ENCODE measurements at places on chromosomes 4 and X.

GRCh38 chr4:155042014-155042413 is 166.4 kb upstream of the NPY2R start:
- DNase-seq, result no peak

DNA sequence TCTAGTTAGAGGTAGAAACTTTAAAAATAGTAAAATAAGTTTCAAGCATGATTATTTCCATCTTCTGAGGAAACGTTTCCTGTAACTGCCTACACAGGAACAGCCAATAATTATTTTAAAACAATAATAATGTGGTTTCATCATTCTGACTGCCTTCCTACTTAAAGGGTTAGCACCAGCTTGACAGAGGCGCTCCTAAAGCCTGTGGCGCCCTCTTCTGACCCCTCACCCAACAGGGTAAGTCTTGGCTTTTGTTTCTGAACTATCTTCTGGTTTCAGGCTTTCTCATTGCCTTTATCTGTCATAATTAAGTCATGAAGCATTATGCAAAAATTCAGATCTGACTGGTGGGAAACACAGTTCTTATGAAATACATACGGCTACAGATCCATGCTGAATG is 96.7 kb downstream of the ITM2A start:
- DNase-seq, result no peak

DNA sequence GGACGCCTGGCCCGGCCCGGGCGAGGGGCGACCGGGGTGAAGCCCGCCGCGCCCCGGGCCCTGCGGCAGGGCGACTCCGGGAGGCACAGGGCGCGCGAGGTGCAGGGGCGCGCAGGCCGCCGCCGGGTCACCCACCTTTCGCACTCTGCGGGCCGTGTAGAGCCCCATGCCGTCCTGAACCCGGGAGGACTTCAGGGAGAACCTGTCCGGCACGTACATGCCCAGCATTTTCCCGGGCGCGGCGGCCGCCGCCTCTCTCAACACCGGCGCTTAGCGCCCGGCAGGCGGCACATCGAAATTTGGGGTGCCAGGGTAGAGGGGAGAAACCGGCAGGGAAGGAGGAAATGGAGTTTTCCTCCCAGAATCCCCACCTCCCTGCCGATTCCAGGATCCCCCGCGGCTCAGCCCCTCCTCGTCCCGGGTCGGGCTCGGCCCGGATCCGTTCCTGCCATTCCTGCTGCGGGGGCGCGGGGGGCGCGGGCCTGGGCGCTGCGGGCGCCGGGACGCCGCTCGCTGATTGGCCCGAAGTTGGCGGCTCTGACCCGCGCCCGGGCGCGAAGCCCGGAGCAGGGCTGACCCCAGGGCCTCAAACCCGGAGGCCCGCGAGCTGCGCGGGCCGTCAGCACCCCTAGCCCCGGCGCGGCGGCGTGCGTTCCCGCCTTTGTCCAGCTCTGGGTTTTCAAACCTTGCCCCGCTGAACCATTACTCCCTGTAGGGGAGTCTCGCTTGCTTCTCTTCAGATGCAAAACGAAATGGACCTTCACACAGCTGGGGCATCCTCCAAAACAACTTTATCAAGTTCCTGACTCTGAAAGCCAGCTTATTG is at the start of gene PRDM5:
TSS of gene PRDM5 (minus strand) at position 346 of the 826 bp plus-strand sequence. CDS start at position 228, 118 bp downstream.
- DNase-seq, result peak; percentile 53

GRCh38 chr4:20195071-20195885 is 56.4 kb upstream of the SLIT2 start:
- DNase-seq, result no peak

DNA sequence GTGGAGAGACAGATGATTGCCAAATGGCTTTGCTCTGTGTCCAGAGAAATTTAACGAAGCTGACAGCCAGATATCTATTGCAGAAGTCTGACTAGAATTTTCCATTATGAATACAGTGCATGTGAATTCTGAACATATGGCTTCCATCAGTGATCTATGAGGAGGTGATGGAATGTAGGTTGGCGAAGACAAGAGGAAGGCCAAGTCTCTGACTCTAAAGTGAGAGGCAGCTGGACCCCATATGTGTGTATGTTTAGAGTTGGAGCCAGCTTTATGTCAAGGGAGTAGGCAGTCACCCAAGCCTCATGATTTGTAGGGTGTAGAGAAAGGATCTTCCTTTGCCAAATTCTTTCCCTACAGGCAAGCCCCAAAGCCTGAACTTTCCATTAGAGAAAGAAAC is 76.2 kb upstream of the TEX13D start:
- no peak for DNase-seq

GRCh38 chr4:10022346-10023049 is 1.2 kb upstream of the SLC2A9 start:
- DNase-seq, result no peak
